Fibroblast of the aortic adventitia (primary cell): ENCODE measurements at places on chromosomes 3 and 15.

DNA sequence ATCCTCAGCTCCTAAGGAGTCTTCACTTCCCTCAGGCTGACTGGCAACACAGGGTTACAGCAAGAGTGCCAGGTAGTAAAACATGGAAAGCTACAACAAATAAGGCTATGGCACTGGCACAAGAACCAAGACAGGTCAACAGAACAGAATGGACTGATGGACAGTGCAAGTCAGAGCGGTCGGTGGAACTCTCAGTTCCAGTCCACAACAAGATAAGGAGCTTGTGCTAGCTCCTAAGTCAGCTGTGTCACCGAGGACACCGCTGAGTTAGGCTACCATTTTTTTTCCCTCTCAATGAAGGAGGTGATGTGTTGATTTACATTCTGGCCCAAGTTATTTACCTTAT lies 55.9 kb upstream of the LIMD1 start:
- DNase-seq = no peak

DNA sequence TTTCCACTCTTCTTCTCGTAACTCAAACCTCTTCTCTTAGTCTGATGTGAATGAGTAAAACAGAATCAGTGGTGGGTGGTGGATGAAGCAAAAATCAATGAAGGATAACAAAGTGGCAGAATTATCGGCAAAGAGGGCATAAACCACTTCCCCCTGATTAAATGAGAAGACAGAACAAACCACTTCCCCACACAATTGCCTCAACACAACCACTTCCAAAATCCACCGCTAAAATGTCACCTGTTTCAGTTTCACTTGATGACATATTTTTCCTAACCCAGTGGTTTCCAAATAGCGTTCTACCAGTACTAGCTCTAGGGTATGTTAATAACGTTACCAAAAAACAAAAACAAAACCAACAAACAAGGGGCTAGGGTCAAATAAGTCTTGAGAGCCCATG lies 478.7 kb upstream of the WNT5A start:
- DNase-seq = no peak

- no peak for DNase-seq
These were observed 171.5 kb downstream of the IL5RA start for GRCh38 chr3:2938711-2939110.

GRCh38 chr3:81516042-81516441 lies 245.4 kb downstream of the GBE1 start:
- no peak for DNase-seq

DNA sequence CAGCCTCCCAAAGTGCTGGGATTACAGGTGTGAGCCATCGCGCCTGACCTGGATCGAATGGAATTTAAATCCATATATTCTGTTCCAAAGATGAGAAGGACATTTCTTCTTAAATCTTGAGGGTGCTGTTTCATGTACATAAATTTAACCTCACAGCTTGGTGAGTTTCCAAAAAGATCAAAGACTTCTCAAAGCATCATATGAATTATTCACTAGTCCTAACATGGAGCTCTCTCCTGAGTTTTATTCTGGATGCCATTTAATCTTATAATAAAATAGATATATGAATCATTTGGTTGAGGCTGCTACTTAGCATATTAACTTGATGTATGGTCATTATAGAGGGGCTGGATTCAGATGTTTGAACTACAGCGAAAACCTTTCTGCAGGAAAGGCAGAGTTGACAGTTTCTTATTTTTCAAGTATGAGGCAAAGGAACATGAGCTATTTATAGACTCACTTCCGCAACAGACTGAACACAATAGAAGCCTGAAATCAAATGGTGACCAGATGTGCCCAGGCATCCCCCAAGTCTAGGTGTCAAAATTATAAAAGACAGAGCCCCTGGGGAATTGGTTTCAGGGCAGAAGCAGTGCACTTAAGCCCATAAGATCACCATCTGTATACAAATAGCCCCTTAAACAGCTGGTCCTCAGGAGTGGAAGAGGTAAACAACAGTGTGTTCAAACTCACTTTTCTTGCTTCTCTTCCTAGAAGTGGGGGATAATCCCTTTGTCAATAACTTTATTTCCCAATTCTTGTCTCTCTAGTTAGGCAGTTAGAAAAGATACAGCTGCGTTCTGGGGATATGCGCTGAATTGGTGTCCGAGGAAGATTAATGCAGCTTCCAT lies 29.7 kb downstream of the STARD9 start:
- peak; percentile 53 for DNase-seq
